ENCODE measurements at places on chromosomes 3 and 15.

- no peak for DNase-seq
Measured at GRCh38 chr15:65801229-65801805, 9.2 kb upstream of the DENND4A start.

- DNase-seq: no peak
Measured at GRCh38 chr3:155673421-155673820, 71.5 kb downstream of the PLCH1 start.

DNA sequence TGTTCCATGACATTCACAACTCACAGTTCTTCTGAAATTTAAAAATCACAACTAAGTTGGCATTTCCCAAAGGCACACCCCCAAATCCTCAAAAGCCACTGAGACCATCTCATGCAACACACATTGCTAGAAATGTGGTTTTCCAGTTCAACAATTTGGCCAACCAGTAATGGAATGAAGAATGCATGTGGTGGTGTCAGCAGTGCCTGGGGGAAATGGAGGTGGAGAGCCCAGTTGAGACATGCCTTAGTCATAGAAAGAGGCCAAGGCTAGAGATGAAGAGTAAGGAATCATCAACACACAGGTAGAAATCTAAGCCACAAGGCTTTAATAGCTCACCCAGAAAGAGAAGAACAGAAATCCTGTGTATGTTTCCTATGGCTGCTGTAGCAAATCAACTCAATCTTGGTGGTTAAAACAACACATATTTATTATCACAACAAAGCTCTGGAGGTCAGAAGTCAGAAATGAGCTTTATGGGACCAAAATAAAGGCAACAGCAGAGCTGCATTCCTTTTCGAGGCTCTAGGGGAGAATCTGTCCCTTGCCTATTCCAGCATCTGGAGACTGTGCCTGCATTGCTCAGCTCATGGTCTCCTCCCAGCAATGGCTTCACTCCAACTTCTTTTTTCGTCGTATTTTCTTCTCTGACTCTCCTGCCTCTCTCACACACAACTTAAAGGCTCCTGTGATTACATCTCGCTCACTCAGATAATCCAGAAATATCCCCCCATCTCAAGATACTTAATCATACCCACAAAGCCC, 54.0 kb downstream of the SNTN start:
- DNase-seq: no peak

GRCh38 chr3:66830301-66830700, 167.8 kb upstream of the KBTBD8 start:
- DNase-seq: no peak

DNA sequence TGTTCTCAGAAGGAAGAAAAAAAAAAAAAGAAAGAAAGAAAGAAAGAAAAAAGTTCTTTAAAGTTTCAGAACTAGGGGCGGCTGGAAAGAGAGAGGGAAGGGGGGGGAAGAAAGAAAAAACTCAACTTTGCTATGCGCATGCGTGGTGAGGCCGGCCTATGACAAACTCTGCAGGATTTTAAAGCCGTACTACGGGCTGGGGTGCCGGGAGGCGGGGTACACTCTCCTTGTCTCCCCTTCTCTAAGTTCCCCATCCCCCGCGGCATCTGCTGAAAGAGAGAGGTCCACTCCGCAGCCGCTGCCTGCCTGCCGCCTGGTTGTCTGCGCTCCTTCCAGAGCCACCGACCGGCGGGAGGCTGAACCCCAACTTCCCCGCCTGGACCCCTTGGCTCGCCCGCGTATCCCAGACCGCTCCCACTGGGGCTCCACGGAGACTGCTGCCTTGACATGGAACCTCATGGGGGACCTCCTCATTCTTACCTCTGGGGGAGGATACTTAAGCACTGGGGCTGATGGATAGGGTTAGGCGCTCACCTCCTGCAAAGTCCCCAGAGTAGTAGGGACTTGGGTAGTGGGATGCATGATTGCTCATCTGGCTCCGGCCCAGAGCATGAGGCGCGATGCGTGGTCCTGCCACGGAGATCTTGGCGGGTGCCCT, 1.4 kb upstream of the WNT5A start:
- DNase-seq: peak; percentile 2

GRCh38 chr3:23921052-23921511, 4.2 kb downstream of the RPL15 start:
- DNase-seq: no peak
